ENCODE measurements at places on chromosomes 2 and 18.

DNA sequence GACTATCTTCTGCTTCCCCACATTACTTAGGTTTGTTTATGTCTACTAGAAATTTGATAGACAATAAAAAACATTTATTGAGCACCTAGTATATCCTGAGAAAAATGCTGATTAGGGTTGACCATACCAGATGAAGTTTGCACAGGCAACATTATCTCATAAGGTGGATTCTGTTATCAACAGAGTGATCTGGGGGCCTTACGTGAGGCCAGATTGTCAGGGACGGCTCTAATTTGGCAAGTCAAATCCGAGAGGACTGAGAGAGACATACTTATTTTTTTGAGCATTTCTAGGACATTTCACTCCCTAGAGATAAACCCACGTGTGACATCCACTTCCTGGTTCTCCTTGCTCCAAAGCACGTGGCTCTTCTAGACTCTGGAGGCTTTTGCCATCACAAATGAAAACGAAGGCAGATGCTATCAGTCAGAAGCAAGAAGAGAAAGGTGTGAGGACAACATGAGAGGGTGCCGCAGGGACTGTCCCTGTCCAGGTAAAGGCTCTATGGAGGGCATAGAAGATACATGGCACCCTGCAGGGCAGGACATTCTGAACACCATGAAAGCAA is 168.0 kb upstream of the REV1 start:
- DNase-seq = no peak

GRCh38 chr2:37167636-37168180 is 10.9 kb upstream of the EIF2AK2 start:
- DNase-seq = no peak

- no peak for DNase-seq
These were observed 280.4 kb downstream of the ALPK2 start for GRCh38 chr18:58348517-58348916.

DNA sequence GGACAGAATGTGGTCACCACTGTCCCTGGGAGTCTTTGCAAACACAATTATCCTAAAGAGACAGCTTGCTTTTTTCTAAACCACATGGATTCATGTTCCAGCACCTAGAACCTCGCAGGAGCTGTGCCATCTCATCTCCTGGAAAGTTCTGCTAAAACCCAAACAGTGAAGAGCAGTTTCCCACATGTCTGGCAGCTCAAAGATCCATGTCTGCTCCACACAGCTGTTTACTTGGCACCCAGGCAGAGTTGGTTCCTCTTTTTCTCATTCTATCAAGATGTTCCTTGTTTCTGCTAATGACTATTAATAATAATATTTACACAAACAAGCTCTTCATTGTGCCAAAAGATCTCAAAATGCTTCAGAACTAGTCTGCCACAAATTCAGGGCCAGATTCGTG is 30.1 kb upstream of the PID1 start:
- no peak for DNase-seq

DNA sequence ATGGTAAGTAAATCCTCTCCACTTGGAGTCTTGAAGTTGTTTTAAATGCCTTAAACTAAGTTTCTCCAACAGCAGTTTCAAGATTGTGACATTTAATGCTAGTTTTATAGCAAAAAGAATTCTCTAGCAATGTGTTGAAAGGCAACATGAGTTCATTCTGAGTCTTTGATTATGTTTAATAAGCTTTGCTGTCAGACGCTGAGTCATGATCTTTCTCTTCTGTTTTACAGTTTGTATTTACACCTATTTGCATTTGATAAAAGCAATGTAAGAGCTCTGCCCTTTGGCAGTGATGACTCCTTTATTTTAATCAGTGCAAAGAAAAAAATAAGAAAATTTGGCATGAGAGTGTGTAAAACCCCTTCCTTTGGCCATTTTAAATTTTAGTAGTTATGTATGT is 497.7 kb downstream of the STK39 start:
- DNase-seq = no peak

GRCh38 chr2:207390302-207391095 is 139.3 kb upstream of the CREB1 start:
- no peak for DNase-seq

- DNase-seq = no peak
These were observed 66.2 kb downstream of the ACVR2A start for GRCh38 chr2:147910990-147911473.

DNA sequence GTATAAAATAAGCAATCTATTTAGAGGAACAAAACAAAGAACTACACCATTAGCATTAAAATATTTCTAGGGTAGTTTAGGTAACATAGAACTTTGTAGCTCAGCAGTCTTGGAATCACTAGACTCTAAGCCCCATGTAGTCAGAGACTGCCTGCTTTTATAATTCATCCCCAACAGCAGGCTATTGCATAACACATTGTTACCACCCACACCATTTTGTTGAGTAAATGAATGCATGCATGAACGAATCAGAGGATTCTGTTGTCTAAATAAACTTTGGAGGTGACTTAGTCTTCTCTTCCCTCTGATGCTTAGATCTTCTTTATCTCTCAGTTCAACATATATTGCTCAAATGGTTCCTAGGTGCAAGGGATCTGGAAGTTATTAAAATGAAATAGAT is 167.6 kb upstream of the TNP1 start:
- DNase-seq = no peak

- no peak for DNase-seq
These were observed 182.4 kb upstream of the MC4R start for GRCh38 chr18:60554967-60555366.

GRCh38 chr2:63058144-63058920 is 7.7 kb downstream of the OTX1 start:
- no peak for DNase-seq

DNA sequence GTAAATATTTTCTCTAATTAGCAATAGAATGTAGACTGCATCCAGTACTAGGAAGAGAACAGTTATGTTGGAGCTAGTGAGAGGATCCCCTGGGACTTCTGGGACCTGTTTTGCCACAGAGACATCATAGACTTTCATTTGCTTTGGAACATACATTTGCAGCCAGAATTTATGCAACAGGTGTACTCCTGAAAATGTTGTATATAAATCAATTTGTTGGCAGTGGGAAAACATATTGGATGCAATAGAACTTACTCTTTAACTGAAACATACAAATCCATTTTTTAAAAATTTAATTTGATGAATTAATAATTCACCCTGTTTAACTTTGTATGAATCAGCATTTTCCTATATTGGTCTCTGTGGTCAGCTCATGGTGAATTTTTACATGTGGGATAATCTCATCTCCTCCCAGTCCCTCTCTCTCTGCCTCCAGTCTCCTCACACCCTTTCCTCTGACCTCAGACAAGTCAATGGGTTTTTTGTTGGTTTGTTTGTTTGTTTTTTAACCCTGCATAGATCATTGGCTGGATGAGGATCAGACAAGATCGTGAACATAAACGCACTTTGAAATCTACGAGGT is 263.0 kb downstream of the LPIN1 start:
- DNase-seq = no peak

DNA sequence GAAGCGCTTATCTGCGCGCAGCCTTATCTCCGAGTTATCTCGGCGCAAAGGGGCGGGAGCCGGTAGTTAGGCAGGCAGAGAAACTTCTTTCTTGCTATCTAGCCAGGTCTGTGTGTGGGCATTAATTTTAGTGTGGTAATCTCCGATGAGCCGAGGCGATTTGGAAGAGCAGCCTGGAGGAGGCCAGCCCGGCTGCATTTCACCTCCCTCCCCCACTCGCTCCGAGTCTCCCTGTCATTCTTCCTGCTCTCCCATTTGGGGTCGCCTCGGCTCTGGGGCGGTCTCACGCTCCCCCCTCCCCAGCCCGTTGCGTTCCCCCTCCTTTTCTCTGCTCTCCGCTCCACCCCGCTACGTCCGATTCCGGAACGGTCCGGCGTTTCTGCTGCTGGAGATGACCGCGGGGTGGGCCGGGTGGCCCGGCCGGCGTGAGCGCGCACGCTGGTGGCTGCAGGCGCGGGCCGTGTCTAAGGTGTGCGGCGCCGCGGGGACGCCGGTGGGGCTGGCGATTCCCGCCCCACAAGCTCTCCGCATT is 566 bp downstream of the GATA6 start:
- no peak for DNase-seq

GRCh38 chr2:173218326-173219056 is 136.2 kb upstream of the CDCA7 start:
- DNase-seq = no peak

- no peak for DNase-seq
These were observed 1.4 kb upstream of the ZFP36L2 start for GRCh38 chr2:43227830-43228281.

DNA sequence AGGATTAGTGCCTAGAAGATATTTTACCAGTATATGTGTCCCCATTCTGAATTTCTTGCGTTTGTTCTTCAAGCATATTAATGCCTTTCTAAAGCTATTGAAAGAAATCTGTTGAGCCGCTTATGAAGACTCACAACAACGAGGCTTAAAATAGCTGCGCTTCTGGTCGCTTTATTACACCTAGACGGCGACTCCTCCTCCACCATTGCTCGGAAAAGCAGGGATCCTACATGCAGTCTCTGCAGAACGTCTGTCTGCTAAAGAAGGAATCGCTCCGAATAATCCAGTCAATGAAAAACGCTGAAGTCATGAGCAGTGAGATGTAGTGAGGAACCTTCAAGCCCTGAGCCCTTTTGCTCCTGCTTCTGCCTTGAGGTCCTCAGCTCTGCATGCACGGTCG is 94.8 kb upstream of the ZNF516 start:
- no peak for DNase-seq

Measured in stimulated activated CD4-positive, alpha-beta T cell treated with anti-CD3 and anti-CD28 coated beads, TNF-alpha, amount 100 ng/mL, for 1 hour (primary cell).